HS-5 (cell line): ENCODE measurements at places on chromosomes 6 and 20.

GRCh38 chr20:17626217-17627007, 55.6 kb downstream of the RRBP1 start:
- no peak for DNase-seq

DNA sequence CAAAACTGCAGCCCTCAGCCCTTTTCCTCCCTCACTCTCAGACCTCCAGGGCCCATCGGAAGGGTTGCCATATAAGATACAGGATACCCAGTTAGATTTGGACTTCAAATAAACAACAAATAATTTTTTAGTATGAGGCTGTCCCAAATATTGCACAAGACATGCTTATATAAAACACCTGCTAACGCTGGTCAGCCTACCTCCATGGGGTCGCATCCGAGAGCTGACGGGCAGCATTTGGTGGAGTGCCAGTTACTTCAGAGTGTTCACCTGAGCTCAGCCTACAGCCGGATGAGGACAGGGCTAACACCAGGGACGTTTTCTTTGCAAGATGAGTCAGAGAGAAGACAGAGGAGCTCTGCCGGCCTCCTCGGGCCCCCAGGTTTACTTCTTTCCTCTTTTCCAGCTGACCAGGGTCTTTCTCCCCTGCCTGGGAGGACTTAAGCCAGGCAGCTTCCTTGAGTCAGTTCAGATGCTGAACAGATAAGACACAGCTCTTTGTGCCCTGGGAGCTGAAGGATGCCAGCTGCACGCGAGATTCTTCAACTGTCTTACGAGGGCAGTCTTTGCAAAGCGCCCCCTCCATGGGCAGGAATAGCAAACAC, 141.2 kb upstream of the KCNG1 start:
- no peak for DNase-seq

DNA sequence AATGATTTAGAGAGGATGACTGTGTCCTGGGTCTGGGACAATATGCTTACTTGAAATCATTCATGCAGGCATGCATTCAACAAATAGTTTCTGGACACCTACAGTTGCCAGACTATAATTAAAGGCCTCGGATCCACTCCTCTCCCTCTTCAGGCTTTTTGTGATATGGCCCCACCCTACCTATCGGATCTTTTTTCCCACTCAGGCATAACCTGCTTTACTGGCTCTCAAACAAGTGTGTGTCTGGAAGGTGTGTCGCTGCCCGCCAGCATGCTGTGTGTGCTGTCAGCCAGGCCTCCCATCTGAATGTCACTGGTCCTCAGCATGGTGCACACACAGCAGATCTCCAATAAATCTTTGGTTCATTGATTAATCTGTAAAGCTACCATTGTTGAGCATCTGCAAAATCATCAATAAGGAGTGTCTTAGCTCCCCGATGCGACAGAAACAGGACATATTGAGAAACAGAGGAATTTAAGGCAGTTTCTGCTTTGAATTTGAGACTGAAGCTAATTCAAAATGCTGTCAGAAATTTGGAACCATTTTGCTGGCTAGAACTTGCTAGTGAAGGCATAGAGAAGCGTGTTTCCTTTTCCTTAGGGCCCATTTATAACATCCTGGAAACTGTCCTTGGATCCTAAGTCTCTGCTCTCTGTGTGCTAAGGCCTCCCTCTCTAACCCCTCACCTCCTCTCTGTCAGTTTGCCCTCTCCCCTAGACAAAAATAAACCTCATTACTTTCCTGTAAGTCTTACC, 23.5 kb upstream of the CCN6 start:
- no peak for DNase-seq

DNA sequence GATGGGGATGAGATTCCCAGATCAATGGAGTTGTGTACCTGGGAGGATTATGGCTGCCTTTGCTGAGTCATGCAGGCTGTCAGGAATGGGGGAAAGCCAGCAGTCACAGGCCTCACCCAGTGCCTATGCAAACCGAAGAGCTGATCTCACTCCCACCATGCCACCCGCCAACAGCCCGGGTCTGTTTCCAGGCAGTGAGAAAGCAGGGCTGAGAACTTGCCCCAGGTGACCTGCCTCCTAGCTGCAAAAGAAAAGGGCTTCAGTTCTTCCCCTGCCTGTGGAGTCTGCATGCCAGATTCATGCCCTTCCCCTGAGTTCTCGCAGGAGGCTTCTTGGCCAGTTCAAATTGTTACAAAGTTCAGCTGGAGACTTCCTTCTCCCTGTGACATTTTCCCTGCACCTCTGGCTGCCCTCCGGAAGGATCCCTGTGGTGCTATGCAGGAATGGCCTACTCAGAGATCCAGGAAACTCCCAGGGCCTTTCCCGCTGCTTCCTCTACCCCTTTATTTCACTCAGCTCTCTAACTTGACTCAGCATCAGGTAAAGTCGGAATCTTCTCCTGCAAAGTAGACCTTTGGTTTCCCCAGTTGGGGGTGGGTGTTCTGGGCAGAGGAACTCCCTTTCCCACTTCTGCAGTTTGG, 71.5 kb upstream of the B3GAT2 start:
- no peak for DNase-seq

- DNase-seq, result no peak
Measured at GRCh38 chr6:1950631-1951030, 294.8 kb downstream of the GMDS start.

DNA sequence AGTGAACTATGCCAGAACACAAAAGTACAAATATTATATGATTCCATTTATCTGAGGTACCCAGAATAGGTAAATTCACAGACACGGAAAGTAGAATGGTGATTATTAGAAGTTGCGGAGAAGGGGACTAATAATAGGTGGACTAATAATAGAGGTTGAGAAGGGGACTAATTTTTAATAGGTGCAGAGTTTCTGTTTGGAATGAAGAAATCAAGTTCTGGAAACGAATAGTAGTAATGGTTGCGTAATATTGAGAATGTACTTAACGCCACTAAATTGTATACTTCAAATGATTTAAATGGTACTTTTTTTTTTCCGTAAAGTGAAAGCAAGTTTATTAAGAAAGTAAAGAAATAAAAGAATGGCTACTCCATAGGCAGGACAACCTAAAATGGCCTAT, 33.2 kb downstream of the B4GALT5 start:
- no peak for DNase-seq

GRCh38 chr6:82959385-82959941, 106.2 kb downstream of the UBE3D start:
- DNase-seq, result no peak

GRCh38 chr6:136792095-136792409, 225 bp downstream of the MAP3K5 start:
- DNase-seq, result no peak

DNA sequence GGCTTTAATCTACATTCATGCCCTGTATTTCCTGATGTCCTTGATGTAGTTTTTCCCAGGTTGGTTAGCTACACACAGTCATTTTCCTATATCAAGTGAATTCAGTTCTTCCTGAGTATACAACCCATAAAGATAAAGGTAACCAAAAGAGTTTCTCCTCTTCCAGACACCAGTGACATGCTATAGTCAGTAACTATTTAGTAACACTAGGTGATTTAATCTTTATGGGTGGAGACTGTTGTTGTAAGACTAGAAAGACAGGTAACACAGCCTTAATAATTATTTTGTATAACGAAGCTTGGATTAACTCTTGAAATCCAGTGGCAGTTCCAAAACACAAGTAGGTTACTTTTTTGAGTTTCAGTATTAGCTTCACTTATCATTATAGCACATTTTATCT, 17.6 kb downstream of the MCUR1 start:
- DNase-seq, result no peak

DNA sequence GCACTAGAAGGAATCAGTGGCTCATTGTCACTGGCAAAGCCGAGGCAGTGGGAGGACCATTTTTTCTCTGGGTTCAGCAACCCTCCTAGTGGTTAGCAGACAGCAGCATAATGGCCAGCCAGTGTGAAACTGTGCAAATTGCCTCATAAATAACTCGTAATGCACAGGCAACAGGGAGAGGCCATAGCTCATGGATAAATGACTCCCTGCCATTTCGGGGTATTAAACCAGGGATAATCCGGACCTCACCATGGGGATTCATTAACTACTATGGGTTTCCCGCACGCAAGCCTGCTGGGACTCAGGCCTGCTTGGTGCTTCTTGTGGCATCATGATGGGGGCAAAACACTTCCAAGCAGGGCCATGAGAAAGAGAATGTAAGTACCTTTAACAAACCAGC, 158.2 kb upstream of the CHD6 start:
- no peak for DNase-seq

GRCh38 chr20:2206957-2207769, 88.6 kb upstream of the TGM3 start:
- no peak for DNase-seq

GRCh38 chr6:37554480-37554819, 54.8 kb upstream of the CCDC167 start:
- DNase-seq, result no peak

GRCh38 chr6:14910692-14911547, 334.9 kb upstream of the JARID2 start:
- no peak for DNase-seq

DNA sequence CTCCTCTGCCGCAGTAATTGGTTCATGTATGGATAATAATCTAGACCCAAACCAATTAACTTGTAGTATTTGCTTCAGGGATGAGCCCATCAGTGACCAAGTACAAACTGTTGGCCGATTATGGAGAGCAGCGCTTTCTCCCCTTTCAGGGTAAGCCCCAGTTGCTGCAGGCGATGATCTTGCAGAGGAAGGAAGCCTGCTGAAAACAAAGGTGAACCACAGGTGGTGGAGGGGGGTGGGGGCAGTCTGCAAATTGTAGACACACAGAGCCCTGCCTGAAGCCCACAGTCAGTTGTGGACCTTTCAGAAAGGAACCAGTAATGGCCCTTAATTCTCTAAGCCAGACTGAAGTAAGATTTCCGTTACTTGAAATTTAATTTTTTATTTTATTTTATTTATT, 167.9 kb upstream of the JARID2 start:
- no peak for DNase-seq

DNA sequence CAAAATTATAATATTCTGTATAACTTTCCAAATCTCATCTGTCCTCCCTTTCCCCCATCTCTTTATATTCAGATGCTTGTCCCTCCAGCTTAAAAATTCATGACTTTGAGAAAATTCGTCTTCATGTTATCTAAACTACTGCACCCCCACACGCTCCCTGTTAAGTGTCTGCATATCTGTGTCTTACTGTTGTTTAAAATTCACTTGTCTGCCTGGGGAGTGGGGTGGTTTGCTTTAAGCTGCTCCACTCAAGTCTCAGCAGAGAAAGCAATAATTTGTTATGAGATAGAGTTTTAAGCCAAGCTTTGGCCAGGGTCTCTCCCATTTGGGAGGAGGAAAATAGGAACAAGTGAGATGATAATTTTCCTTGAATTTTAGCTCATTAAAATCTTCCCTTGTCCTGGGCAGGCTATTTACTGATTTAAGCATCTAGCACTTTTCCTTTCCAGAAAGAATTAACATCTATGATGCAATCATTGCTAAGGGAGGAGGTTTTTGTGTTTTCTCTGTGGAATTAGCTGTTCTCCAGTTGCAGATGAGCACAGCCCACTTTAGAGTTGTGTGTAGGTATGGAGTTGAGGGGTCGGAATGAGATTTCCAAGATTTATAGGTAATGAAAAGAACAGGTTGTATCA, 36.8 kb downstream of the MTHFD1L start:
- DNase-seq, result no peak

DNA sequence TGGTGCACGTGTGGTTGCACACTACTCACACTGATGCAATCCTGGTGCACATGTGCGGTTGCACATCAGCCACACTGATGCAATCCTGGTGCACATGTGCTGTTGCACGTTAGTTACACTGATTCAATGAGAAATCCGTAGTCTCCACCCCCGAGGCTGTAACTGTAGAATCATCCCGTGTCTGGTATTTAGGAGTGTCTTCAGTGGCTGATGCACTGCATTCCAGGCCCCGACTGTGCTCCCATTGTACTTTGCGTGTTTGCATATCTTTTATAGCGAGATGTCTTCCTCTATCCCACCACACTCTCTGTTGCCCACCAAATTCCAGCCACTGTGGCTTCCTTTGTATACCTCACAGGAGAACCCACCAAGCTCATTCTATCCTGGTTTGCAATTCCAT, 87.8 kb upstream of the MTHFD1L start:
- no peak for DNase-seq

GRCh38 chr6:1705183-1705582, 95.5 kb downstream of the FOXC1 start:
- DNase-seq, result no peak

GRCh38 chr6:18115356-18115755, 7.1 kb downstream of the NHLRC1 start:
- no peak for DNase-seq

GRCh38 chr20:7094438-7094997, 327.0 kb downstream of the BMP2 start:
- DNase-seq, result no peak

GRCh38 chr6:128570680-128571063, 50.3 kb upstream of the PTPRK start:
- DNase-seq, result no peak

GRCh38 chr6:7542874-7543624, 1.6 kb downstream of the DSP start:
- no peak for DNase-seq

- no peak for DNase-seq
Measured at GRCh38 chr6:52815167-52816092, 11.8 kb upstream of the GSTA1 start.

DNA sequence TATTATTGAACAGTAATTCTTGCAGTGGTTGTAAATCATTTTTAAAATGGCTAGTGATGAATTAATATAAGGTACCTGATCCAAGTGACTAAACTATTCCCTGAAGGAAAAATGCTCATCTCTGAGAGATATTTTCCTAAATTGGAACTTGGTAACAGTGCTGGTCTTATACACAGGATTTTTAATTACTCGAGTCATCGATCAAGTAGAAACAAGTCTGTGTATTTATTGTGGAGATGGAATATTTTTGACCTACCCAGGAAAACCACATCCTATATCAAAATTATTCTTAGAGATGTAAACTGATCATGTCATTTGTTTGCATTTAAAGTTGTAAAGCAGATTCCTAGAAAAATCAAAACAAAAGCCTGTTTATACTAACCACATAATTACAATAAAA, 166.9 kb downstream of the MOXD1 start:
- DNase-seq, result no peak

DNA sequence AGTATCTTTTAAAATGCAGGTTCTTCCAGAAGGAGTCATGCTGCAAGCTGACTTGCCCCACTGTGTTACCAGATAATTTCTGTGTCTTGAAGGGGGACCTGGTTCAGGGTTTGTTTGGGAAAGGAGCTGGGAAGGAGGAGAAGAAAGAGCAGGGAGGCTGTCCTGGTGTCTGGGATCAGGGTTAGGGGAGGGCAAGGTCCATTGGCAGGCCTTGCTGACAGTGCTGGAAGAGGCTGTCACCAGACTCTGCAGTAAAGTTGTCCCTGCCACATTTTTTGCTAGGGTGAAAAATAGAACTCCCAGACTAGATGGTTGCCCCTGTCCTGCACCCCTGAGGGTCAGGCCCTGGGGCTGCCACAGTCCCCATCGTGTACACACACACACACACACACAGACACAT, 14.9 kb downstream of the GLP1R start:
- DNase-seq, result no peak

DNA sequence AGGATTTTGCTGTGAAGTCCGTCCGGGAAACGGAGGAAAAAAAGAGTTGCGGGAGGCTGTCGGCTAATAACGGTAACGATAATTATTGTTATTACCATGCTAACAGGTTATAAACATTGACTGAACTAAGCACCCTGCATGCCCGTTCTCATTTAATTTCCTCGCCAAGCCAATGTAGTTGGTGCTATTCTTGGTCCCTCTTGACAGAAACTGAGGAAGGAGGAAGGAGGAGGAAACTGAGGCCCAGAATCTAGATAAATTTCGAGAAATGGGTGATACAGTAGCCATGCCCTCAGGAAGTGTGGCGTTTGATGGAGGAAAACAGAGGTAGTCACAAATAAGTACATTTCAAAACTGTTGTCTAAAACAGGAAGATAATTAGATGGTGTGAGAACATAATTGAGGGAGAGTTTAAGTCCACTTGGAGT, 474 bp downstream of the TPX2 start:
- no peak for DNase-seq
